Muscle of arm (tissue), 14 donors: ENCODE measurements at places on chromosomes 12 and 14.
A peak's percentile ranks its signal among the peaks of the same experiment; 100 is the strongest.

GRCh38 chr12:78961171-78961570 is 96.6 kb downstream of the SYT1 start:
- DNase-seq = no peak

- DNase-seq = no peak
Observed at GRCh38 chr12:118635276-118635675, 258.9 kb downstream of the SUDS3 start.

DNA sequence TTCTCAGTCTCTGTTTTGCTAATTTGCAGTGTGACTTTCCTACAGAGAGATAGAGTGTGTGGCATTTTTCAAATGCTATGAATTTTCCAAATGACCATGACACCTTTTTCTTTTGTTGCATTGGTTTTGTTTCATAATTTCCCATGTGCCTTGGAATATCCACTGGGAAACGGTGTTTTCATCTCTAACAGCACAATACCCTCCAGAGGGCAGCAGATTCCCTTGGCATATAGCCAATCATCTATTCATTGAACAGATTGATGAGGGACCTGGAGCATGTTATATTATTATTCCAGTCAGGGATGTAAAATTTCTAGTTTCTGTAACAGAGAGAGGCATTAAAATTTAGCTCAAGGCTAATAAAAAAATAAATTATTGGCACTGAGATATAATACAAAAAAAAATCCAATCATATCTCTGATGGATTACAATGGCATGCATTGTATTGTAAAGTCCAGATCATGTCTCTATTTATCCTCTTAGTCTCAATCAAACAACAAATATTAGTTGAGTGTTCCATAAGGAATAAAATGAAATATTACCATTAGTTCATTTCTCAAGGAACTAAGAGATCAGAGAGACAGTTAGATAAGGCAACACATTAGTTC is 29.6 kb upstream of the NTN4 start:
- DNase-seq = no peak

GRCh38 chr12:66694666-66695613 is 16.1 kb upstream of the GRIP1 start:
- DNase-seq = no peak

DNA sequence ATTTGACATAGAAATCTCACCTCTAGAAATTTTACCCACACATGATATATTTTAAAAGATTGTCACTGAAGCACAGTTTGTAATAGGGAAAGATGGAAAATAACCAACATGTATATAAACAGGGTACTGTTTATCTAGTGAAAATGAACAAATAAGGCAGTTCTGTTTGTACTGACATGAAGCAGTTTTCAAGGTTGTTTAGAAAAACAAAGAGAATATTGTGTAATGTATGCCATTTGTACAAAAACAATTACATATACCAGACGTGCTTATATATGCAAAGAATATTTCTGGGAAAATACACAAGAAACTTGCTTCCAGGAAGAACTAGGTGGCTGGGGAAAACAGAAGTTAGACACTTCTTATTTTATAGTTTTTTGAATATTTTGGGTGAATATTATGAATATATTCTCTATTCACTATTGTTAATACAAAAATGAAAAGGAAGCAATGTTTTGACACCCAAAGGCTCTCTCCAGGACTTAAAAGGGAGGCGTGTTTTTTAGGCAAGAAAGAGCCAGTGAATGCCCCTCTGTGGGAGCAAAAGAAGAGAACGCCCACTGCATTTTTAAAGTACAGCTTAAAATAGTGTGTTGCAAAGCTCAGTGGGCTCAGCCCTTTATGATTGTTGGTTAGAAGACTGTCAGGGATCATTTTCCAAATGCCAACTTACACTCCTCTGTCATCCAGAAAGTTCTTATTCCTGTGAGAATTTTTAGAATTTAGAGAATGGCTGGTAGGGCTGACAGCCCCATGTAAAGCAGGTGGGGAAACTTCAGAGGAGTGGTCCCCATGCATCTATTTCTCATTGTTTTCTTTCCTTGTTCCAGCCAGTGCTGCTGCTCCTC is 59.6 kb upstream of the FERMT2 start:
- no peak for DNase-seq

GRCh38 chr12:43856972-43857371 is 21.1 kb downstream of the TMEM117 start:
- DNase-seq = no peak

DNA sequence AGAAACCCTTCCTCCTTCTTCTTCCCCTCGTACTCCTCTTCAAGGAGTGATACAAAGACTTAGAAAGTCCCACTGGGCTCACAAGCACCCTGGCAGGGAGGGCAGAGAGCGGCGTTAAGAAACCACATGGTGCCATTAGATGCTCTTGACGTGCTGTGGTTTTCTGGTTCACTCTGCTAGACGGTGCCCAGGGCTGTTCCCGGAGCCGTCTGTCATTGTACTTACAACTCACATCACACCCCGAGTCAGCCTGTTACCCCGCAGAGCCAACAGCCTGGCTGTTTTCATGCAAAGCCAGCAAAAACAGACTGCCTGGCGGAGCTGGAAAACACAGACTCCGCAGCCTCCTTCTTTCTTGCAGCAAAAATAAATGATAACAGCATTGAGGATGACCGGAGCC is 232.6 kb upstream of the TBX3 start:
- DNase-seq = no peak

GRCh38 chr14:61153431-61153830 is 127.7 kb downstream of the TMEM30B start:
- DNase-seq = no peak

DNA sequence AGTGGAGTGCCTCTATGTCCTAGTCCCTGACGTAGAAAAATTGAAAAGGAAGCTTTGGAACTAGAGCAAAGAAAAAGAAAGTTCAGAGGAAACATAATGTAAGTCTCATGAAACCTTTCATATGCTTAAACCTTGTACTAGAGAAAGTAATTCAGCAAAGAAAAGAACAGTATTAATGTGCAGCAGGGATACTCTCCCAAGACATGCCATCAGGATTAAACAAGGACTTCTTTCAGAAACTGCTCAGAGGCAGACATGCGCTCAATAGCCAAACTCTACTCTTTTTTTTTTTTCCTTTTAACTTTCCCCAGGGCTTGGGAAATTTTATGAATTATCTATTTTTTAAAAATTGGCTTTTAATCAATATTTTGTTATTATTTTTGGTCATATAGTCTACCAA is 7.1 kb upstream of the ASB8 start:
- DNase-seq = no peak

DNA sequence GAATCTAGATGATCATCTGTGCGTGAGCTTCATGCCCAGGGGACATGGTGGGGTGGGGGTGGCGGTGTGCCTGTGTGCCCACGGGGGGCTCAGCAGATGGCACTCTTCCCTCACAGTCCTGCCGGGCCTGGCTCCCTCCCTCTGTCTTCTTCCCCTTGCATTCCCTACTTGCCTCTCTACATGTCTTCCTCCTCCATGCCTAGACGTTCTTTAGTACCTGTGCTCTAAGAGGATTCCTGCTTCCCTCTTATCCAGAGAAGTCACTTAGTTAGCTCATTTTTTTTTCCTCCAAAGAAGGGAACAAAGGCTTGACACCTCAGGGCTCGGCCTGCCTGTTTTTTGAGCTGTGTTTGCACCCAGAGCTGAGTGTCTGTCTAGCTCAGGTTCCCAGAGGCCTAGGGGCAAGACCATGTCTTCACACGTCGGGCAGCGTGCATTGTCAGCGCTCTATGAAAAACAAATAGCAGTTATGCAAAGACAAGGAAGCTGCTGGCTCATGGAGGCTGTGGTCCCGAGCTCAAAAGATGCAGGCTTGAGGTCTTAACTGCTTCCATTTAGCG is 48.8 kb downstream of the NINJ2 start:
- DNase-seq = no peak

DNA sequence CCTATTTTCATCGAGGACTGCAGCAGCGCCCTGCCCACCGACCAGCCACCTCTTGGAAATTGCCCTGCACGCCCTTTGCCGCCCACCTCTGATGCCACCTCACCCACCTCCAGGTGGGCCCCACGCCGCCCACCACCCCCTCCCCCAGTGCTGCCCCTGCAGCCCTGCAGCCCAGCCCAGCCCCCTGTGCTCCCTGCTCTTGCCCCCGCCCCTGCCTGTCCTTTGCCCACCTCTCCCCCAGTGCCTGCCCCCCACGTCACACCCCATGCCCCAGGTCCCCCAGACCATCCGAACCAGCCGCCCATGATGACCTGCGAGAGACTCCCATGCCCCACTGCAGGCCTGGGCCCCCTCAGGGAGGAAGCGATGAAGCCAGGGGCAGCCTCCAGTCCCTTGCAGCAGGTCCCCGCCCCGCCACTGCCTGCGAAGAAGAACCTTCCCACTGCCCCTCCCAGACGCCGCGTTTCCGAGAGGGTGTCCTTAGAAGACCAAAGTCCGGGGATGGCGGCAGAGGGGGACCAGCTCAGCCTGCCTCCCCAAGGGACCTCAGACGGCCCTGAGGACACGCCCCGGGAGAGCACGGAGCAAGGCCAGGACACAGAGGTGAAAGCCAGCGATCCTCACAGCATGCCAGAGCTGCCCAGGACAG is 96.5 kb downstream of the LGMN start:
- DNase-seq = no peak

DNA sequence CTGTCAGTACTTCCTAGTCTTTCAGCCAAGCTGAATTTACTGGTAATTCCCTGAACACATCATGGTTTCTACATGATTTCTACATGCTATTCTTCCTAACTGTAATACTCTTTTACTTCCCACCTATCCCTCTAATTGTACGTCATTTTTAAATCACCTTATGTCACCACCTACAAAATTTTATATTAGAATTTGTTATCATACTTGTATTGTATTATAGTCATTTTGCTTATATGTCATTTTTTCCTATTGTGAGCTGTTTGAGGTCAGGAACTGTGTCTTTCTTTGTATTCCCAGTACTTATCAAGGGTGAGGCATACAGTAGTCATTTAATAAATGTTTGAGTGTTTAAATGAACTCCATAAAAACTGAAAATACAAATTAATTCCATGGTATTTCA is 86.6 kb downstream of the USP15 start:
- no peak for DNase-seq

- peak; percentile 60 for DNase-seq
Observed at GRCh38 chr12:127785540-127785939, 481.4 kb upstream of the TMEM132C start.

DNA sequence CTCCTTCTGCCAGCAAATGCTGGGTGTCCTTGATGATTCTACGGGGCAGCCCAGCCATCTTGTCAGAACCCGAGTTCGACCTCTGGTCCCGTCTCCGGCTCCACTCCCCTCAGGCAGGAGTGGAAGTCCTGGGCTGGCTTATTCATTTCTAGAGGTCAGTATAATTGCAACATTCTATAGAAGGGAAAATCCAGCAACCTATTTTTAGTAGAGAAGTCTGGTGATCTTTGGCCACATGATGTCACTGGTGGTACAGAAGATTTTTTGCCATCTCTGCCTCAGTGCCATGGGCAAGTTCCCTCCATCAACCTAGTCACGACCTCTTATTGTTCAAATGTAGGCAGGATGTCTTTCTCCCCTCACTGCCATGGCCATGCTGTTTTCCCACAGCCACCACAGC is 22.4 kb downstream of the OR10G2 start:
- DNase-seq = no peak

- DNase-seq = no peak
Observed at GRCh38 chr12:103697971-103698751, 111.1 kb downstream of the STAB2 start.

DNA sequence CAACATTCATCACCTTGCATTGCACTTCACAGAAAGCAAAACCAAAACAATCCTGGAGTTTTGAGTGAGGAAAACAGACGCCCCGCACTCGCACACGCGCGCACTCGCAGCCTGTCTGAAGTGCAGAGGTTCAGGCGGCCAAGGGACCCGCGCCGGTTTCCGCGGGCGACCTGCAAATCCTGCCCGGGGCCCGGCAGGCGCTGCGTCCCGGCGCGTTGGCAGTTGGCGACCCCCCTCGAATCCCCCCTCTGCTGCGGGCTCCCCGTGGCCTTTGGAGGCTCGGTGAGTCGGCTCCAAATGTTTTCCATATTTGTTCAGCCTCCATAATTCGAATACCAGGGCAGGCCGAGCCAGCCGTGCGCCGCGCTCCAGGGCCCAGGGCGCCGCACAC is at the start of gene SSPN:
Gene SSPN, plus strand, starts transcription at position 324 of the 391 bp plus-strand sequence. CDS start 100 bp downstream, outside the sequence.
- peak; percentile 82 for DNase-seq

- DNase-seq = no peak
Observed at GRCh38 chr14:83559721-83560120, 1970.2 kb upstream of the FLRT2 start.

GRCh38 chr12:27467641-27468040 is 21.1 kb downstream of the SMCO2 start:
- no peak for DNase-seq

GRCh38 chr14:104821971-104822608 is 21.2 kb downstream of the ZBTB42 start:
- no peak for DNase-seq
